ENCODE measurements at places on chromosomes 3 and 15. TPM values are rescaled to one million over a fixed set of nuclear protein-coding genes. Genes with fewer than 3 reads are reported as not detected.

Gene ZDHHC19
- total RNA-seq: not detected

Gene KCNMB3
- 0.23 TPM for total RNA-seq

DNA sequence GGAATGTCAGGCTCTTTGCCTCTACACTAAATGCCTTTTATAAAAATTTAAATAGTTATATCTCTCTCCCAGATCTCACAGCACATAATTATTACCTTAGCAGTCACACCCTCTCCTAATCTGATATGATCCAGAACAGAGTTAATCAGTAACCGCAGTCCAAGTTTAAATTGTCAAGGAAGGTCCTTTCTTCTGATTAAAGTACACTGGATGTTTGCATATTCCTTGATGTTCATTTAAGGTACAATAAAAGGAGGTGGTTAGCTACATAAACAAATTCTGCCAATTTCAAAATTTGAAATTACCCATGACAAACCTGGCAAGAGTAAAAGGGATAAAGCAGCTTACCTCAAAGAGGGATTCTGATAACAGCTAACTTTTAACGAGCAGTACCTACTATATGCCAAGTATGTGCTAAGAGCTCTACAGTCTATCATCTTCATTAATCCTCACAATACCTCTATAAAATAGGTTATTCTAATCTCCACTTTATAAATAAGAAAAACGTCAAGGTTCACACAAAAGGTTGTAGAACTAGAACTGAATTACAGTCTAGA lies 4.3 kb downstream of the GOLIM4 start:
- H3K4me3 ChIP-seq: no peak overlapping the region
- H3K4me1 ChIP-seq: peaks cover 19% of the 10 kb centered on the region
- no peak for DNase-seq
- H3K36me3 ChIP-seq: no peaks in the 10 kb centered on the region
- H3K27ac ChIP-seq: no peak overlapping the region

- H3K4me3 ChIP-seq: no peak overlapping the region
- peaks cover 26% of the 10 kb centered on the region for H3K4me1 ChIP-seq
- peaks cover 5% of the 10 kb centered on the region for H3K36me3 ChIP-seq
- H3K27ac ChIP-seq: no peak overlapping the region
- H3K27me3 ChIP-seq: no peaks in the 10 kb centered on the region
- DNase-seq: no peak
Observed at GRCh38 chr3:183290216-183290615, 37.2 kb downstream of the B3GNT5 start.

DNA sequence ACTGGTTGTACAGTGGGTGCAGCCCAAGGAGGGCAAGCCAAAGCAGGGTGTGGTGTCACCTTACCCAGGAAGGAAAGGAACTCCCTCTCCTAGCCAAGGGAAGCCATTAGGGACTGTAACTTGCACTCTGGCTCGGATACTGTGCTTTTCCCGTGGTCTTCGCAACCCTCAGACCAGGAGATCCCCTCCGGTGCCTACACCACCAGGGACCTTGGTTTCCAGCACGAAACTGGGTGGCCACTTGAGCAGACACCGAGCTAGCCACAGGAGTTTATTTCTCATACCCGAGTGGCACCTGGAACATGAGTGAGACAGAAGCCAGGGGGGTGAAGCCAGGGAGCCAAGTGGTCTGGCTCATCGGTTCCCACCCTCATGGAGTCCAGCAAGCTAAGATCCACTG lies 90.7 kb downstream of the ZBBX start:
- no peak overlapping the region for H3K27ac ChIP-seq
- no peaks in the 10 kb centered on the region for H3K4me1 ChIP-seq
- no peaks in the 10 kb centered on the region for H3K36me3 ChIP-seq
- DNase-seq: no peak
- H3K4me3 ChIP-seq: no peak overlapping the region
- H3K27me3 ChIP-seq: no peaks in the 10 kb centered on the region

DNA sequence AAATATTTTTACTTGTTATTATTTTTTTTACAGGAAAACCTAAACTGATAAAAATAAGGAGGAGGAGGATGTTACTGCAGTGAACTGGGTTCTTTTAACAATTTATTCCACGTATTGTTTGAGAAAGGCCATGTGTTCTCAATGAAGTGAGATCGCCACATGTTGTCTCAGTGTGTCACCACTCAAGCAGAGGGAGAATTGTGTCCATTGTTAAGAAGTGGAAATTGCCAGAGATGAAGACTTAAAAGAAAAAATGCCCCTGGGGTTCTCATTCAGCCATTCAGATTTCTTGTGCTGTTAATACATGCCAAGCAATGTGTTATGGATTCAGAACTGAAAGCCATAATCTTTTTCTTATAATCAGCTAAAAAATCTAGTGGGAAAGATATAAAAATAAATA lies 297.1 kb downstream of the NSUN3 start:
- H3K4me1 ChIP-seq: no peaks in the 10 kb centered on the region
- no peaks in the 10 kb centered on the region for H3K36me3 ChIP-seq
- no peak overlapping the region for H3K27ac ChIP-seq
- H3K4me3 ChIP-seq: no peak overlapping the region
- no peaks in the 10 kb centered on the region for H3K27me3 ChIP-seq

GRCh38 chr3:48268381-48268935 lies 27.6 kb downstream of the ZNF589 start:
- H3K27ac ChIP-seq: peak overlapping the region; percentile 92
- H3K27me3 ChIP-seq: no peaks in the 10 kb centered on the region
- peak; percentile 95 for DNase-seq
- H3K4me1 ChIP-seq: peaks cover 38% of the 10 kb centered on the region
- peaks cover 46% of the 10 kb centered on the region for H3K36me3 ChIP-seq

DNA sequence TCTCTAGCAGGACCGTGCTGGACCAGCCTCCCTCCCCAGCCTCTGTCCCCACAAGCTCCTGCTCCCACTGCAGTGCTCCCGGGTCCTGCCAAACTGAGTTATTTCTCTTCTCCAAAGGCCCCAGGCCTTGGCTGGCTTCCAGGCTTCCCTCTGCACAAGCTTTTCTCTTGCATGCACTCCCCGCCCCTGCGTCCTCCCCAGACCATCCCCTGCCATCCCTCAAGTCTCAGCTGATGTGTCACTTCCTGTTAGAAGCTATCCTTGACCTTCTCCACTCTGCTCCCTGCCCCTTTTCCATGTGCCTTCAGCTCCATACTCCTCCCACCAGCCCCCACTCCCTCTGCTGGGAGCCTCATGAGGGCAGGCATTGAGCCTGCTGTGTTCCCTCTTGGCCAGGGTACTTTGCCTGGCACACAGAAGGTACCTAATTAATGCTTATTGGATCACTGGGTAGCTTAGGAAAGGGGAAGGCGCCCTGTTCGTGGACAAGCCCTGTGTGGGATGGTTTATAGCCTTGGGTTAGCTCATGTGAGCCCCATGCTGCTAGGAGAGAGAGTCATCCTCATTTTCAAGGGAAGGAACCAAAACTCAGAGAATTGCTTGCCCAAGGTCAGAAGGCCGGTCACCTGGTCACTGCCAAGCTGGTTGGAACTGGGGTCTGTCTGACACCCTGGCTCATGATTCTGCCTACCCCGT lies 56.4 kb downstream of the FEM1B start:
- H3K27me3 ChIP-seq: peaks cover 1% of the 10 kb centered on the region
- H3K36me3 ChIP-seq: no peaks in the 10 kb centered on the region
- H3K4me3 ChIP-seq: no peak overlapping the region

- no peak overlapping the region for H3K27ac ChIP-seq
- H3K4me3 ChIP-seq: no peak overlapping the region
- H3K36me3 ChIP-seq: no peaks in the 10 kb centered on the region
- DNase-seq: no peak
Observed at GRCh38 chr3:161475905-161476304, 20.7 kb upstream of the OTOL1 start.
